SK-N-SH (cell line): ENCODE measurements at places on chromosomes 13 and 19. TPM values are rescaled to one million over a fixed set of nuclear protein-coding genes. Genes with fewer than 3 reads are reported as not detected.

- no peak for DNase-seq
- no peaks in the 10 kb centered on the region for H3K4me1 ChIP-seq
- no peak overlapping the region for H3K4me3 ChIP-seq
- H3K27ac ChIP-seq: no peak overlapping the region
- H3K27me3 ChIP-seq: no peaks in the 10 kb centered on the region
- no peaks in the 10 kb centered on the region for H3K36me3 ChIP-seq
These were observed 574.2 kb downstream of the TBC1D4 start for GRCh38 chr13:74907788-74908187.

DNA sequence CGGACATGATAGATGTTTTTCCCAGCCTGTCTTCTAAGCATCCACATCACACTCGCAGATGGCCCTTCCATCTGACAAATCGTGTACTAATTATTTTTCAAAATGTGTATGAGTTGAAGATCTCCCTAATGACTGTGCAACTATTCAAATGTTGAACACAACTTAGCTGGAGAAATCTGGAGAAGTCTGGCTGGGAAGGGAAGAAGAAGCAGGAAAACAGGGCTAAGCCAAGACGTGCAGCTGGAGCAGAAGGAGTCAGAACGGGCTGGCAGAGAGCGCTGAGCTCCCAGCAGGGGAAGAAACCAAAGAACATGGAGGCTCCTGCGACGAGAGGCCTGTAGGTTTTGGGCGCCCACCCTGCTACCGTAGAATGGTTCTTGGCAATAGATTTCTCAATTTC, 13.2 kb upstream of the LATS2 start:
- H3K27me3 ChIP-seq: no peaks in the 10 kb centered on the region
- no peaks in the 10 kb centered on the region; the same call in none of the 2 replicates for H3K4me1 ChIP-seq
- no peaks in the 10 kb centered on the region for H3K36me3 ChIP-seq
- no peak for DNase-seq

DNA sequence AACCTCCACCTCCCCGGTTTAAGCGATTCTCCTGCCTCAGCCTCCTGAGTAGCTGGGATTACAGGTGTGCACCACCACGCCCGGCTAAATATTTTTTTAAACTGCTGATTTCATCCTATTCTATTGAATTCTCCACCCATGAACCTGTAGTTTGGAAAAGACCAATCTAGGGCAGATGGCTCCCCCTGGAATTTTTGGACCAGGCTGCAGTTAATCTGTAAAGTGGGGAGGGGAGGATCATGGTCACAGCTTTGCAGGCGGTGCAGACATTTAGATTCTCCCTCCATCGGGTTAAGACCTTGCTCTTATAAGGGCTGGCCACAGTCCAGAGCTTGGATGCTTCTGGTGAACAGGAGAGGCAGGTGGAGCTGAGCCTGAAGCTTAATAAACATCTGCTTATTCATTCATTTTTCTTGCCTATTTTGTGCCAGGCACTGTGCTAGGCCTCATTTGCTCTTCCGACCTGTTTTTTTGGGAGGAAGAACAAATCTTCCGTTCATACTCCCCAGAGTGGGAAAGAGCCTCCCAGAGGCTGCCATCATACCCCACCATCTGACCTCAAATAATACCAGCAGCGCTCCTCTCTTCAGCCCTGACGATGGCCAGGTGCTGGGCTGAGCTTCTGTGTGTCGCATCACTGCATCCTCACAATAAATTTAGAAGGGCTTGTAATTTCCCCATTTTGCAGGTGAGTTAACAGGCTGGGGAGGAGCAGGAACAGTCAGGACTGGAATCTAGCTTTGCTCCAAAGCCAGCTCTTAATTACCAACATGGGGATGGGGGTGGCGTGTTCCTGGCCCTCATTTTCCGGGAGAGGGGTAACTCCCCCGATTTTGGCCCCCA, 902 bp upstream of the CCDC106 start:
- H3K36me3 ChIP-seq: peaks cover 27% of the 10 kb centered on the region; the same call in 1 of the 2 replicates
- peak; percentile 23 for DNase-seq
- H3K27me3 ChIP-seq: no peaks in the 10 kb centered on the region
- peak overlapping the region; percentile 27; the same call in 1 of the 2 replicates for H3K27ac ChIP-seq
- H3K4me3 ChIP-seq: peak overlapping the region; percentile 77

DNA sequence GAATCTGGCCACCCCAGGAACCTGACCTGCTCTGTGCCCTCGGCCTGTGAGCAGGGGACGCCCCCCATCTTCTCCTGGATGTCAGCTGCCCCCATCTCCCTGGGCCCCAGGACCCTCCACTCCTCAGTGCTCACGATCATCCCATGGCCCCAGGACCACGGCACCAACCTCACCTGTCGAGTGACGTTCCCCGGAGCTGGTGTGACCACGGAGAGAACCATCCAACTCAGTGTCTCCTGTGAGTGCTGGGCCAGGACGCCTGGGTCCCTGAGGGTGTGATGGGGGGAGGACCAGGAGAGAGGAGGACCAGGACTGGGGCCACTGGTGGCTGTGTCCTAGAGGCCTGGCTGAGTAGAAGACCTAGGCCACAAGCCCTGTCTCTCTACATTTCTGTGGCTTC, 13.0 kb upstream of the CD33 start:
- no peaks in the 10 kb centered on the region for H3K4me1 ChIP-seq
- no peaks in the 10 kb centered on the region for H3K36me3 ChIP-seq
- H3K4me3 ChIP-seq: no peak overlapping the region
- no peak for DNase-seq
- H3K27me3 ChIP-seq: no peaks in the 10 kb centered on the region; the same call in 1 of the 2 replicates

DNA sequence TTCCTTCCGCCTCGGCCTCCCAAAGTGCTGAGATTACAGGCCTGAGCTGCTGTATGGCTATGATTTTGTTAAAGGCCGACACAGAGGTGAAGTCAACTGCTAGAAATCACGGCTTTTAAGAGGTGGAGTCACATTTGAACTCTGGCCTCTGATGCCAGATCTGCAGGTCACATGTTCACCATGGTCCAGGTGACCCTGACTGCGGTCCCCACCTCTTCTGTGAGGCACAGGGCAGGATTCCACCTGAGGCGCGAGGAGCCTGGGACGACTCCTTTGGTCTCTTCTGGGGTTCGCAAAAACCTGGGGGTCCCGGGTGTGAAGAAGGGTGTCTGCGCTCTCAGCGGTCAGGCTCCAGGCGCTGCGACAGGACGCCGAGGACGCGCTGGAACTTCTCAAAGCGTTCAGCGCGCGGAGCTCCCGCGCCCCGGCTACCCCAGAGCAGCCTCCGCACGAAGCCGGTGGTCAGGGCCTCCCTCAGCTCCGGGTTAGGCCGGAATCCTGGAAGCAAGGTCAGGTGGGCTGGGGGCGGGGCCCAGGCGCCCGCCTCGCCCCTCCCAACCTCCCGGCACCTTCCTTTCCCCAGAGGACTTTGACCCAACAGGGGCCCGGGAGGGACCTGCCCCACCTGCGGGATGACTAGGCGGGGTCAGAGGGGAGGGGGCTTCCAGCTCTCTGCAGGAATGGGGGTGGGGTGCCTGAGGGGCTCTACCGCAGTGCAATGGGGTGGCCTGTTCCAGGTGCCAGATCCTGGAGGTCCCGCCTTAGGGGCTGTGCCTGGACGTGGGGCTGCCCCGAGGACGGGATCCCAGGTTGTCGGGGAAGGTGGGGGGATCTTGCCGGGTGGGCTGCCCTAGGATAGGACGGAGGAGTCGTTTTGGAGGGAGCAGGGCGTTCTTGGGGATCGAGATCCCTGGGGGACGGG, 13.0 kb downstream of the TRIP10 start:
- H3K4me3 ChIP-seq: no peak overlapping the region
- H3K4me1 ChIP-seq: no peaks in the 10 kb centered on the region
- no peak overlapping the region for H3K27ac ChIP-seq
- H3K36me3 ChIP-seq: peaks cover 21% of the 10 kb centered on the region; the same call in 1 of the 2 replicates
- H3K27me3 ChIP-seq: no peaks in the 10 kb centered on the region

DNA sequence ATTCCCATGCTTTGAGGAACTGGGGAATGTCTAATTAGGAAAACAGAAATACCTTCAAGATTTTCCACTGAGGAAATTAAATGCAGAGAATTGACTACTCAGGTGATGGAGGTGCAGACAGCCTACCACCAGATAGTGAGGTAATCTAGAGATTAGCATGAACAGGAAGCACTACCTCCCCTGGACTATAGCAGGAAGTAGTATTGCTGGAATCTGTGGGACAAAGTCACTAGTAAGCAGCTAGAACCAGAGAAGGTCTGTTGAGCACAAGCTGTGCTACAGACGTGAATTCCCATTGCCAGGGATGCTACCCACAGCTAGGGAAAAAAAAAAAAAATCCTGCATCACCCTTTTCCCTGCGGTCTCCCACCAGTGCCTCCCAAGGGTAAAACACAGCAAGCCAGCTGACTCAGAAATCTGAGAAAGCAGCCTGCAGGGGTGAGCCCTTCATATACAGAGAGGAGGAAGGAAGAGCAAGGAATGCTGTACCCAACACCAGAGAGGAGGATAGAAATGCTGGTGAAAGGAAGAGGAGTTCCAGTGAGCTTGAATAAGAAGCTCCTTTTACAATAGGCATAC, 10.2 kb downstream of the ENOX1 start:
- no peaks in the 10 kb centered on the region; the same call in 1 of the 2 replicates for H3K4me1 ChIP-seq
- H3K27ac ChIP-seq: no peak overlapping the region
- DNase-seq: no peak
- no peak overlapping the region for H3K4me3 ChIP-seq
- H3K36me3 ChIP-seq: no peaks in the 10 kb centered on the region

DNA sequence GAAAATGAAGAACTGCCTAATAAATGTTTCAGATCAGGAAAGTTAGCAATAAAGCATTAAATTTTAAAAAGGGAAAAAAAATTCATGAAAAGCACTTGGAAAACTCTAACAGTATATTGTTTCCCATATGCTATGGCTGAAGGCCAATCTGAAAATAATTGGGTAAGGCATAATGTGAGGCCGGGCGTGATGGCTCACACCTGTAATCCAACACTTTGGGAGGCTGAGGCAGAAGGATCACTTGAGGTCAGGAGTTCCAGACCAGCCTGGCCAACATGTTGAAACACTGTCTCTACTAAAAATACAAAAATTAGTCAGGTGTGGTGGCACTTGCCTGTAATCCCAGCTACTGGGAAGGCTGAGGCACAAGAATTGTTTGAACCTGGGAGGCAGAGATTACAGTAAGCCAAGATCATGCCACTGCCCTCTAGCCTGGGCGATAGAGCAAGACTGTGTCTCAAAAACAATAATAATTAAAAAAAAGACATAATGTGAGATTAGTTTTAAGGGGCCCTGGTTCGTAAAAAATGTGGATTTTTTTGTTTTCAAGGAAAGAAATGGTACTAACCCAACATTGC, 15.2 kb downstream of the INTS6 start:
- no peak for DNase-seq
- no peak overlapping the region for H3K27ac ChIP-seq
- H3K4me3 ChIP-seq: no peak overlapping the region

DNA sequence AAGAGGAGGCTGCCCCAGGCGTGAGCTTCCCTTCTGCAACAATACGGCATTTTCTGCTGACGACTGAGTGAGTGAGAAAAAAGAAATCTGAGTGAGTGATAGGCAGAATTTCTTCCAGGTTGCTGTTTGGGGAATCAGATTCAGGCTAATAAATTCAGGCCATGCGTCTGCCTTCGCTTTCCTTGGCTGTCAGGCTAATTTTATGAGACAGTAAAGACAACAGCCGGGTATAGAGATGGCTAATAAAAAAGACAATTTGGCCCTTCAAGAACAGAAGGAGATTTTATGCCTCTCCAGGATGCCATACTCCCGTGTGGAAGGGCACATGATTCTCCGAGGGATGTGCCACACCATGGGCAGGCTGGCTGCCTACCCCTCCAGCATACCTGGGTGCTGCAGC, 145.9 kb upstream of the UBL3 start:
- no peak for DNase-seq
- H3K4me1 ChIP-seq: peaks cover 6% of the 10 kb centered on the region; the same call in 1 of the 2 replicates
- H3K4me3 ChIP-seq: no peak overlapping the region
- H3K27me3 ChIP-seq: no peaks in the 10 kb centered on the region
- H3K36me3 ChIP-seq: no peaks in the 10 kb centered on the region

DNA sequence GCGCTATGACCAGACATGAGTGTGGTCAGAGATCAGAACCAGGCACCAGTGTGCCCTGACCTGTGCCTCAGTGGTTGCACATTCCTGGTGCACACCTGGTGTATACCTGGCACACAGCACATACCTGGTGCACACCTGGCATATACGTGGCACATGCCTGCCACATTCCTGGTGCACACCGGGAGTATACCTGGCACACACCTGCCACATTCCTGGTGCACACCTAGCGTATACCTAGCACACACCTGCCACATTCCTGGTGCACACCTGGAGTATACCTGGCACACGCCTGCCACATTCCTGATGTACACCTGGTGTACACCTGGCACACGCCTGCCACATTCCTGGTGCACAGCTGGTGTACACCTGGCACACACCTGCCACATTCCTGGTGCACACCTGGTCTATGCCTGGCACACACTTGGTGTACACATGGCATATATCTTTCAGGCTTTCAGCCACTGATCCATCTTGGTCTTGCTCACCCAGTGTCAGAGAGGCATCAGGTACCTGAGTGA, 61.3 kb upstream of the ADGRL1 start:
- no peak for DNase-seq
- no peaks in the 10 kb centered on the region for H3K36me3 ChIP-seq
- no peak overlapping the region for H3K27ac ChIP-seq
- no peaks in the 10 kb centered on the region for H3K27me3 ChIP-seq

- no peaks in the 10 kb centered on the region; the same call in 1 of the 2 replicates for H3K4me1 ChIP-seq
- H3K4me3 ChIP-seq: no peak overlapping the region
- no peak overlapping the region for H3K27ac ChIP-seq
- peaks cover 21% of the 10 kb centered on the region; the same call in 1 of the 2 replicates for H3K36me3 ChIP-seq
- peak; percentile 76 for DNase-seq
These were observed 11.0 kb downstream of the CTU1 start for GRCh38 chr19:51097166-51097738.

- no peak overlapping the region for H3K4me3 ChIP-seq
- peak; percentile 68 for DNase-seq
- peaks cover under 1% of the 10 kb centered on the region; the same call in 1 of the 2 replicates for H3K4me1 ChIP-seq
- no peaks in the 10 kb centered on the region for H3K27me3 ChIP-seq
These were observed 4.9 kb upstream of the NWD1 start for GRCh38 chr19:16714702-16715287.

DNA sequence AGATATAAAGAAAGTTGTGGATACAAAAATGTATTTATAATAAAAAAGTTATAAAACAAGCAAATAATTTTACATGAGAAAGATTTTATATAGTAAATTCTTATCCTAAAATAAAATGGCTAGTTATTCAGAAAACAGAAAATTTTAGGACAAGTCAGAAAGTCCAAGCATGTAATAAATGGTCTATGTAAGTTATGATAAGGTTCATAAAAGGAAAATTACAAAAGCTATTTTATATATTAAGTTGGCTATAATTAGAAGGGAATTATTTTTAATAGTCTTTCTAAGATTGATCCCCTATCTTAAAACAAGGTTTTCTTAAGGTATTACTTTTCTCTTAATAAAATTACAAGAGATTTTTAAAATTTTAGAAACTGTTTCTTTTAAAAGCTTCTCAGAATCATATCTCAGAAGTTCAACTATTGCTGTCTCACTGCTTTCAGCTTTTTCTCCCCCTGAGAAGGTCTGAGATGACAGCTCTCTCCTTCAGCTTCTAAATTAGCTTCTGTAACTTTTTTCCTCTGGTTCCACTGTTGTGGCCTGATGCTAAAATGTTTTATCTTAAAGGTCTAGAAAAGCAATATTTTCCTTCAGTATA, 8.7 kb downstream of the CCDC169 start:
- no peaks in the 10 kb centered on the region for H3K27me3 ChIP-seq
- no peak overlapping the region for H3K4me3 ChIP-seq
- no peak overlapping the region for H3K27ac ChIP-seq
- H3K36me3 ChIP-seq: no peaks in the 10 kb centered on the region

- no peak overlapping the region for H3K27ac ChIP-seq
- H3K27me3 ChIP-seq: no peaks in the 10 kb centered on the region
- no peaks in the 10 kb centered on the region for H3K36me3 ChIP-seq
- peaks cover 24% of the 10 kb centered on the region for H3K4me1 ChIP-seq
These were observed 89.5 kb downstream of the DGKH start for GRCh38 chr13:42137856-42138537.

The ZNF616 gene
- polyA plus RNA-seq: 1.5 and 2.0 TPM in 2 replicates

The NEK5 gene
- 0.07 and 0.13 TPM in 2 replicates for polyA plus RNA-seq

The LILRB4 gene
- not detected in 2 replicates for polyA plus RNA-seq

The ZNF100 gene
- 0.93 and 1.1 TPM in 2 replicates for polyA plus RNA-seq

The SIGLECL1 gene
- polyA plus RNA-seq: not detected in 2 replicates

The RETN gene
- polyA plus RNA-seq: not detected in 2 replicates
